NCI-H774 (cell line): ENCODE measurements at places on chromosomes 16 and 17.
A peak's percentile ranks its signal among the peaks of the same experiment; 100 is the strongest.

DNA sequence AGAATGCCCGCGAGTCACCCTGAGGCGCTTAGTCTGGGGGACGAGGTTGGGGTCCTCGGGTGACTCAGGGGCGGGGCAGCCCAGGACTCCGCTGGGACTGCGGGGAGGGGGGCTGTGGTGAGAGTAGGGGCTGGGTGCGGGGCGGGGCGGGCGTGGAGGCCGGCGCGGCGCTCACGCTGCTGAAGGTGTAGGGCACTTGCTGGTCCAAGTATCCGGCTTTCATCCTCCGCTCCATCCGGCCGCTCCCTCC is 832 bp downstream of the ETV4 start:
- no peak for DNase-seq

- DNase-seq, result no peak
Observed at GRCh38 chr16:81600275-81600674, 155.7 kb downstream of the CMIP start.

GRCh38 chr16:86984991-86985647 is 332.1 kb downstream of the C16orf95 start:
- DNase-seq, result no peak

DNA sequence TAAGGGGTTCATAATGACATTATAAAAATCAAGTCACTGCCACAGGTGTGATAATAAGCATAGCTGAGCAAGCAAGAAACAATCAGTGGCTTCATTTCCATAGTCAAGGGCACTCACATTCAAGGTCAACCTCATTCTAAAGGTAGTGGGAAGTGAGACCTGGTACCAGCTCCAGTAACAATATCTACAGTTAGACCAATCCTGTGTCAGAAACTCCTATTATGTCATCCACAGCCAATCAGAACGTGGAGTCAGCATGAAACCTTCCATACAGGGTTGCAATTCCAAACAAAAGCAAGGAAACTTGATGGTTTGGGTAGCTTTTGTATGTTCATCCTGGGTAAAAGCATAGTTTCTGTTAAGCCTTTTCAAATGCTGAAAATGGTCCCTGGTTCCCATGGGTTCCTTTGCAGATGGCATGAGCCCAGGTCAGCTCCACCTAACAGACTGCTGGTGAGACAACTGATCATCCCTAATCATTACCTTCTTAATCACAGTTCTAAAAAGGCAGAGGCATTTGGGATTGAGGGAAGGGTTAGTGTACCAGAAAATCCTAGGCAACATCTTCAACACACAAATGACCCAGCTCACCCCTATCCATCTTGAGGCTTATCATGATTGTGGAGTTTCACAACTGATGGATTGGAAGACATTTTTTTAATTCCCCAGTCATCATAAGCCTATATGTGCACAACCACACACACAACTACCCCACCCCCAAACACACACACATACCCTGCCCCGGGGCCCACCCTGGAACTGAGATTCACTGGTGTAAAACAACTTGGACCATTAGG is 30.4 kb downstream of the TEX2 start:
- DNase-seq, result no peak

DNA sequence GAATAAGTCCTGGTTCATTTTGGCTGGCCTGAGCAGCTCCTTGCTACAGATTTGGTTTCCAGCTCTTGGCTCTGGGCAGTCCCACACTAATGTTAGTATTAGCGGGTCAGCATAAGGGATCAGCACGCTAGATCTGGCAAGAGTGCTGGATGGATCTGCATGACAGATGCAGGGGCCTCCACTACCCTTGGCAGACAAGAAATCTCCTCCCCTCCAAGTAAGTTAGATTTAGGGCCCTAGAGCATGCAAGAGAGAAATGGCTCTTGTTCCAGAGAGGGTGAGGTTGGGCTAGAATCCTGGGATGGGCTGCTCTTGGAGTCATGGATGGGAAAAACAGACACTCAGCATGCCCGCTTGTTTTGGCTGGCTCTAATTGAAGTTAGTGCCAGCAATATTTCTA is 414.3 kb downstream of the RBFOX1 start:
- DNase-seq, result no peak

GRCh38 chr16:61871837-61872777 is 164.1 kb downstream of the CDH8 start:
- no peak for DNase-seq

DNA sequence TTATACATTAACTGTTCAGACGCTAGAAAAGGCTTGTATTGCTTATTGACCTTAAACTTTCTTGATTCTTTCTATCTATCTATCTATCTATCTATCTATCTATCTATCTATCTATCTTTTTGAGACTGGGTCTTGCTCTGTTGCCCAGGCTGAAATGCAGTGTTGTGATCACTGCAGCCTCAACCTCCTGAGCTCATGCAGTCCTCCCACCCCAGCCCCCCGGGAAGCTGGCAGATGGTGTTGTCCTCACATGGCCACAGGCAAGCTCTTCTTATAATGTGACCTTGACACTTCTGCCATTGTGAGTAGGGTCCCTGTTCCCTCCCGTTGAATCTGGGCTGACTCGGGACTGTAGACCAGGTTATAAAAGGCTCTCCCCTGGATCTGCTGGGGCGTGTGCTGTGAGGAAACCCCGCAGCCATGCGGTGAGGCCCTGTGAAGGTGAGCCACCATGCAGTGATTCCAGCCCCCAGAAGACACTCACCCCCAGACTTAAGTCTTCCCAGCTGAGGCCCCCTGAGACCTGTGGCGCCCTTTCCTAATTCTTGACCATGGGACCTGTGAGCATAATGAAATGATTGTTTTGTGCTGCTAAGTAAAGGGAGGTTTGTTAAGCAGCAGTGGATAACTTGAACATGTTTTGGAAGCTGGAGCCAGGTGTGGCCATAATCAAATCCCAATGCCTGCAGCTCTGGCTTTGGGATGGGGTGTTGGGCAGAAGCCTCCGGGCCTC is 54.3 kb downstream of the RPTOR start:
- DNase-seq, result no peak

- DNase-seq, result no peak
Observed at GRCh38 chr17:79541056-79541850, 69.6 kb downstream of the RBFOX3 start.

DNA sequence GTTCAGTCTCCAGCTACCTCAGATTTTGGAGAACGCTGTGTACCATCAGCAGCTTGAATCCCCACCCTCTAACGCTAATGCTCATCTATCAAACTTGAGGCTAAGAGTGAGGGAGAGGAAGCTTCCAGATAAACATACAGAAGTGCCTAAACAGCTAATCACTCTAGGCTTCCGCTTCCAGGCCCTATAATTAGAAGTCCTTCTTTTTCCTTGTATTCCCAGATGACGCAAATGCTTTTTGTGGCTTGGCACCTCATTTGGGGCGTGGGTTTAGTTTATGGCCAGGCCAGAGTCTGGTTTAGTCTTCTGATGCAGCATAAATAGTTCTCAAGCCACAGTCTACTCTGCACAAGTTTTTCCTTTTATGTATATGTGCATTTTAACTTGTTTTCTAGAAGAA is 263.4 kb downstream of the BCAS3 start:
- DNase-seq, result no peak

GRCh38 chr16:66620429-66620795 is 15.9 kb downstream of the CMTM3 start:
- no peak for DNase-seq

GRCh38 chr17:80649672-80650330 is 105.2 kb downstream of the RPTOR start:
- no peak for DNase-seq

DNA sequence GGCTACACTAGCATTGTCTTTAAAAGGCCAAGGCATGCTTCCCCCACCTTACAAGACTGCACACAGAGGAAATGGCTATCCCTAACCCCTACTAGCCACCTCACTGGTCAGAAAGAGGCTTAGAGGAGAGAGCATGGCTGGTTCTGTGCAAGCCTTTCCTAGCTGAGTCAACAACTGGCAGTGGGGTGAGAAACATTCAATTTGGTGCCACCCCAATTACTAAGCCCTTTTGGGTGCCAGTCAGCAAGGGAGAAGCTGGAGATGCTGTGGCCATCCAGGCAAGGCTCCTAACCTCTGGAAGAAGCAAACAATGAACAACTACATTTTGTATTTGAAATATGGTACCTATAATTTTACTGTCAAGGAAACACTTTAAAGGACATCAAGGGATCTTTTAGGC is 4.7 kb upstream of the KAT7 start:
- no peak for DNase-seq

GRCh38 chr16:75621170-75621477 is 2.0 kb downstream of the ADAT1 start:
- DNase-seq, result no peak

DNA sequence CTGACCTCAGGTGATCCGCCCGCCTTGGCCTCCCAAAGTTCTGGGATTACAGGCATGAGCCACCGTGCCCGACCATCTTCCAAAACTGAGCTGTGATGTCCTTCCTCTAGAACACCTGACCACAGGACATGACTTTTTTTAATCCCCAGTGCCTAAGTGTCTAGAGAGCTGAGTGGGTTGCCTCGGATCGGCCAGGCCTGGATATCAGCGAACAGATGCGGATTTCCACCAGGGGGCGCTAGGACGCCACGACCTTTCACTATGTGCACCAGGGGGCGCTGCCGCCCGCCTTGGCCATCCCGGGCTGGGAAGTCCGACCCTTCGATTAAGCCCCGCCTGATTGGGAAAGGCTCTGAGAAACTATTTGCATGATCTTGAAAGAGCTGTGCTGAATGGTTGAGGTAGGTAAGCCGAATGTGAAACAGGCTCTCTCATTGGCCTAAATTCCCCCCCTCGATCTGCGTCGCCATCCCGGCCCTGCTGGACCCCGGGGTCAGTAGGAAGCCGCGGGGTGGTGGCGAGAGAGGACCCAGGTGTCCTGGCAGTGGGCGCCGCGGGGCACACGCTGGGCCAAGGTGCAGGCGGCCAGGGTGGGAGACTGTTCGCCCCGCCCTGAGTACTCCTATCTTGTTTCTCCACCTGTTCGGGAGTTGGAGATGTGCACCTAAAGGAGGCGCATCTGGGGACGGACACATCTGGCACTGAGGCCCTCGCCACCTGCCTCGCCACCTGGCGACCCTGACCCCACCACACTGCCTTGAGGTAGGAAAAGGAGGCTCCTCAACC is at the start of gene ACBD4:
Gene ACBD4, plus strand, starts transcription at position 496 of the 786 bp plus-strand sequence. CDS start 458 bp downstream, outside the sequence.
- peak; percentile 98 for DNase-seq

DNA sequence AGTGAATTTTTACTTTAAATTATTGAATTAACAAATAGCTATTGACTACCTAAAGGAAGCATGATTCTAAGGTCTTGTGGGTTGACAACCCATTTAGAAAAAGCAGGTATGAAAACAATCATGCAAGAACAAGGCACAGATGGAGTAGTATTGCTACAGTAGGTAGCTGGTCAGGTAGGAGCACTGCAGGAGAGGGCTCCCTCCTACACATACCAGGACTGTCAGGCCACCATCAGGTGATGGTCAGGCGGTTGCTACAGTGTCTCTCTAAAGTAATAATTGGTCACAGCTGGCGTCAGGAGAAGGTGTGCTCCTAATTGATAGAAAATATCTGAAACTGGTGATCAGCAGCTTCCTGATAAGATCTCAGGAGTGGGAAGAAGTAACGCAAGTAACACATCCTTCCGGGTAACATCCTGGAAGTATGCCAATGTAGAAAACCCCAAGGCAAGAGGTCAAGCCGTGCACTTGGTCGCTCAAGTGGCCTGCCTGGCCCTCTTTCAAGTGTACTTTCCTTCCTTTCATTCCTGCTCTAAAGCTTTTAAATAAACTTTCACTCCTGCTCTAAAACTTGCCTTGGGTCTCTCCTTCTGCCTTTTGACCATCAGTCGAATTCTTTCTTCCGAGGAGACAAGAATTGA is 486.5 kb downstream of the TMEM114 start:
- DNase-seq, result no peak

- DNase-seq, result no peak
Observed at GRCh38 chr17:21283482-21284318, 811 bp upstream of the MAP2K3 start.

DNA sequence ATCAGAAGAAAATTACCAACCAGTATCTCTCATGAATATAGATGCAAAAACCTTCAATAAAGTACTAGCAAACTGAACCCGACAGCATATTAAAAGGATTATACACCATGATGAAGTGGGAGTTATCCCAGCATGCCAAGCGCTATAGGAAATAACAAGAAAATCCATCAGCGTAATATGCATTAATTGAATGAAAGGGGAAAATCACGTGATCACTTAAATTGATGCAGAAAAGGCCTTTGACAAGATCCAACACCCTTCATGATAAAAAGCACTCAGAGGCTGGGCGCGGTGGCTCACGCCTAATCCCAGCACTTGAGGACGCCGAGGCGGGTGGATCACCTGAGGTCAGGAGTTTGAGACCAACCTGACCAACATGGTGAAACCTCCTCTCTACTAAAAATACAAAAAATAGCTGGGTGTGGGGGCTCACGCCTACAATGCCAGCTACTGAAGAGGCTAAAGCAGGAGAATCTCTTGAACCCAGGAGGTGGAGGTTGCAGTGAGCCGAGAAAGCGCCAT is 4.8 kb downstream of the CTRB2 start:
- DNase-seq, result no peak

GRCh38 chr17:8409966-8410882 is 12.6 kb upstream of the RNF222 start:
- DNase-seq, result peak; percentile 63

- DNase-seq, result no peak
Observed at GRCh38 chr17:2635675-2636074, 42.2 kb downstream of the PAFAH1B1 start.

- DNase-seq, result no peak
Observed at GRCh38 chr17:27049104-27049784, 244.7 kb upstream of the WSB1 start.

- no peak for DNase-seq
Observed at GRCh38 chr16:88924834-88925539, 52.0 kb downstream of the CBFA2T3 start.

- peak; percentile 21 for DNase-seq
Observed at GRCh38 chr17:73304971-73305812, 6.6 kb downstream of the CDC42EP4 start.

GRCh38 chr16:2199095-2199494 is 2.7 kb upstream of the CASKIN1 start:
- DNase-seq, result no peak

DNA sequence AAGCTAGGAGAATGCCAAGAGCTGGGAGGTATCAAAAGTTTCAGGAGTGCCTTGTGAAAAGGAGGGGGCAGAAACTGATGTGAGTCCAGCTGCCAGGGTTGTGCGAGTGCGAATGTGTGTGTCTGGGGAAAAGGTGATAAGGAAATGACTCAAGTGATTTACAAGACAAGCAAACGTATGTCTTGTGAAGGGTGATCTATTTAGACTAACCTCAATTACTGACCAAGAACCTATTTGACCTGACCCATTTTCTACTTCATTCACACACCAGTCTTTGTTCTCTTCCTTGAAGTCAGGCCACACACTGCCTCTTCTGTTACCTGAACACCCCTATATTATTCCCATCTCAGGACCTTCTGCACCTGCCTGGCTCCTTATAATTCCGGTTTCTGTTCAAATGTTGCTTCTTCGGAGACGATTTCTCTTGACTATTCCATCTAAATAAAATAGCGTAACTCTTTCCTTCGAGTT is 1.0 kb downstream of the GDE1 start:
- DNase-seq, result no peak

GRCh38 chr16:72202014-72202413 is 30.1 kb upstream of the PMFBP1 start:
- no peak for DNase-seq
